ENCODE measurements at places on chromosomes 5 and 9. TPM values are rescaled to one million over a fixed set of nuclear protein-coding genes. Genes with fewer than 3 reads are reported as not detected.

DNA sequence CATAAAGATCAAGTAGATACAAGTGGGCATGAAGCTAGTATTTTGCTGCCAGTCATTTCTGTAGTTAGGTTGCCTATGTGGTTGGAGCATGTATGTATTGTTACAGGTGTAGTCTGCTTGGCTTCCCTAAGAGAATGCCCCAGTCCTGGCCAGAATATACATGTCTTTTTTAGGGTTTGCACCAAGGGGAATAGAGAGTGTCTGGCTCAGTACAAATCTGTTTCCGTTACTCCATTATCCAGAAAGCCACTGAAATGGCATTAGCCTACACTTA, 23.2 kb downstream of the TGFBR1 start:
- DNase-seq, result no peak
- no peaks in the 10 kb centered on the region for H3K27me3 ChIP-seq
- no peak overlapping the region for H3K27ac ChIP-seq
- H3K4me3 ChIP-seq, result no peak overlapping the region

DNA sequence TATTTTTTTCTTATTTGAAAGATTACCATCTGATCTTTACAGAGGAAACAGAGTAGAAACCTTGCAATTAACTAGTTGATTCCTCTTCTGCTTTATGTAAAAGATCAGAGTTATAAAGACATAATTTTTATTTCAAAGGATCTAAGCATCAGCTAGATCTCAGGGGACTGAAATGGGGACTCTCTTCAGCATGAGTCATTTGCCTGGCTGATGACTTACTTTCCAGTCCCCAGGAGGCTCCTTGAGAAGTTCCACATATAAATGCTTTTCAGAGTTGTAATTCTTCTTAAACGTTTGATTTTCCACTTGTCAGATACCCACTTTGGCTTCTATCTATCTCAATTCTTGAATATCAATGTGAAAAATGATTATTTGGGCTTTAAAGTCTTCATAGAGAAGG, 389.4 kb downstream of the RAB3C start:
- H3K27me3 ChIP-seq, result no peaks in the 10 kb centered on the region
- H3K36me3 ChIP-seq, result peaks cover 32% of the 10 kb centered on the region
- H3K4me1 ChIP-seq, result no peaks in the 10 kb centered on the region
- H3K4me3 ChIP-seq, result no peak overlapping the region
- DNase-seq, result no peak

DNA sequence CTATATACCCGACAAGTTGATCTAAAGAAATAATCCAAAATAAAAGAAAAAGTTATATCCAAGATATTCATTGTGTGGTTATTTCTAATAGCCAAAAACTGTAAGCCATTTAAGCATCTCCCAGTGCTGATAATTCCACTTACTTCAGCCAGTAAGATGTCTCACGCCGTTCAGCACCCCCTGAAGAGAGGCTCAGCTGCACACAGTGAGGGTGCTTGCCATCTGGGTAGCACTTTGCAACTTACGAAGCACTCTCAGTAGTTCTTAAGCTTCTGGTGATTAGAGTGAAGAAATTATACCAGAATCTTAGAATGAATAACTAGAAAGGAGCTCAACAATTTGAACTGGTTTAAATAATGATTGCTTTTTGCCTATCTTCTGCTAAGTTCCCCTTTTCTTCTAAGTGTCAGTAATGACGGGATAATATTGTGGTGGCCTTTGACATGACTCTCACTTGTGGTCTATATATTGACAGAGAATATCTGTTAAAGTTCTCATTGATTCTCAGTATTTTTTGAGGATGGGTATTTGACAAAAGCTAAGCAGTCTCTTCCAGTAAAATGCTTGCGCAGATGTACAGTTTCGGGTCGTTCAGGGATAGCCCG, 26.2 kb upstream of the LTC4S start:
- no peaks in the 10 kb centered on the region for H3K27me3 ChIP-seq
- H3K27ac ChIP-seq, result no peak overlapping the region
- no peak for DNase-seq
- peaks cover 11% of the 10 kb centered on the region for H3K4me1 ChIP-seq
- peaks cover 61% of the 10 kb centered on the region for H3K36me3 ChIP-seq
- H3K4me3 ChIP-seq, result no peak overlapping the region

- H3K36me3 ChIP-seq, result peaks cover 26% of the 10 kb centered on the region
- H3K27ac ChIP-seq, result no peak overlapping the region
- H3K4me3 ChIP-seq, result no peak overlapping the region
- no peak for DNase-seq
Measured at GRCh38 chr5:96978812-96979449, 43.1 kb downstream of the LNPEP start.

TAF11L10 gene
- not detected for total RNA-seq

DNA sequence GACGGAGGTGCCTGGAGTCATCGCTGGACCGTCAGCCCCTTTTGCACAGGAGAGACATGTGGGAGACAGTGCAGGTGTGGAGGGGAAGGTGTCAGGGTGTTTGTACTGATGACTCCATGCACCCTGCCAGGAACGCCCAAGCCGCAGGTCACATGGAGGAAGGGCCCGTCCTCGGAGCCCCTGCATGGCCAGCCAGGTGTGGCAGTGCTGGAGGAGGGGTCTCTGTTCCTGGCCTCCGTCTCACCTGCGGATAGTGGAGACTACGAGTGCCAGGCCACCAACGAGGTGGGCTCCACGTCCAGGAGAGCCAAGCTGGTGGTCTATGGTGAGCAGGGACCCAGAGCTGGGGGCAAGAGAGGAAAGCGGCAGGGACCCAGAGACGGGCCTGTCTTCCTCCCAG, 81.5 kb downstream of the HMCN2 start:
- H3K27ac ChIP-seq, result no peak overlapping the region
- H3K4me1 ChIP-seq, result no peaks in the 10 kb centered on the region
- no peaks in the 10 kb centered on the region for H3K27me3 ChIP-seq
- no peak for DNase-seq
- no peaks in the 10 kb centered on the region for H3K36me3 ChIP-seq
